Small intestine (tissue), 16 donors: ENCODE measurements at places on chromosomes 6 and 20.

GRCh38 chr20:4512891-4513550 lies 208.7 kb upstream of the PRND start:
- H3K27ac ChIP-seq, result no peak overlapping the region
- no peak overlapping the region for H3K4me3 ChIP-seq
- no peaks in the 10 kb centered on the region for H3K36me3 ChIP-seq
- H3K27me3 ChIP-seq, result peaks cover 2% of the 10 kb centered on the region
- no peak for DNase-seq

GRCh38 chr6:127182501-127182900 lies 64.0 kb downstream of the RSPO3 start:
- H3K4me1 ChIP-seq, result no peaks in the 10 kb centered on the region
- H3K27me3 ChIP-seq, result no peaks in the 10 kb centered on the region
- H3K4me3 ChIP-seq, result no peak overlapping the region

GRCh38 chr6:487956-488355 lies 96.4 kb downstream of the IRF4 start:
- no peaks in the 10 kb centered on the region for H3K27me3 ChIP-seq
- no peaks in the 10 kb centered on the region for H3K36me3 ChIP-seq
- H3K4me3 ChIP-seq, result no peak overlapping the region
- DNase-seq, result no peak
- H3K4me1 ChIP-seq, result no peaks in the 10 kb centered on the region
- H3K27ac ChIP-seq, result no peak overlapping the region

GRCh38 chr20:46963758-46964617 lies 69.3 kb downstream of the EYA2 start:
- no peak overlapping the region for H3K4me3 ChIP-seq
- no peak for DNase-seq
- H3K4me1 ChIP-seq, result no peaks in the 10 kb centered on the region
- H3K27ac ChIP-seq, result no peak overlapping the region

GRCh38 chr6:143539734-143540133 lies 28.2 kb upstream of the FUCA2 start:
- no peak overlapping the region for H3K4me3 ChIP-seq
- peaks cover 7% of the 10 kb centered on the region for H3K4me1 ChIP-seq
- H3K36me3 ChIP-seq, result peaks cover 6% of the 10 kb centered on the region
- H3K27me3 ChIP-seq, result no peaks in the 10 kb centered on the region
- DNase-seq, result no peak

GRCh38 chr6:133202610-133203343 lies 38.4 kb upstream of the EYA4 start:
- no peaks in the 10 kb centered on the region for H3K4me1 ChIP-seq
- peaks cover 3% of the 10 kb centered on the region for H3K27me3 ChIP-seq
- H3K4me3 ChIP-seq, result no peak overlapping the region

GRCh38 chr6:41960028-41960427 lies 18.4 kb upstream of the CCND3 start:
- H3K27me3 ChIP-seq, result no peaks in the 10 kb centered on the region
- no peak overlapping the region for H3K27ac ChIP-seq
- DNase-seq, result no peak

- no peaks in the 10 kb centered on the region for H3K36me3 ChIP-seq
- no peaks in the 10 kb centered on the region for H3K4me1 ChIP-seq
- no peak overlapping the region for H3K4me3 ChIP-seq
Measured at GRCh38 chr6:102488729-102489128, 1095.2 kb downstream of the GRIK2 start.

- H3K36me3 ChIP-seq, result no peaks in the 10 kb centered on the region
- H3K4me3 ChIP-seq, result no peak overlapping the region
Measured at GRCh38 chr6:14417377-14417776, 299.8 kb downstream of the CD83 start.

DNA sequence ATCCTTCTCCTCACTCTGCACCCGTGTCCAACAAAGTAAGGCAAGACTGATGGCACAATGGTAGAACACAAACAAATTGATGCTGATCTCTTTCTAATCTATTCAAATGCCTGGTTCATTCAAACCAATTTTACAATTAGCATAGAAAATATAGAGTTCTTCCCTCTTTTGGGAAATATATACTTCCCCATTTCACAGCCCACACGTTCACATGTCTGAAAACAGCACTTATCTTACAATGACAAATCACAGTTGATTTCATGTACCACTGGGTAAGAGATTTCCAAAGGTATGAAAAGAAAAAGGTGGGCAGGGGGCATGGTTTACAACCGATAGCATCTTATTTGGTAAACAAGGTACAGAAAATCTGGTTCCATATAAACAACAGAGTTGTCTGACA lies 137.6 kb downstream of the RNGTT start:
- H3K27me3 ChIP-seq, result no peaks in the 10 kb centered on the region
- H3K36me3 ChIP-seq, result peaks cover 11% of the 10 kb centered on the region
- H3K27ac ChIP-seq, result no peak overlapping the region

GRCh38 chr6:34155471-34156300 lies 9.8 kb upstream of the GRM4 start:
- no peaks in the 10 kb centered on the region for H3K4me1 ChIP-seq
- H3K27ac ChIP-seq, result no peak overlapping the region
- DNase-seq, result no peak
- no peak overlapping the region for H3K4me3 ChIP-seq

- no peak overlapping the region for H3K4me3 ChIP-seq
- DNase-seq, result peak; percentile 42
- no peaks in the 10 kb centered on the region for H3K4me1 ChIP-seq
- H3K27ac ChIP-seq, result no peak overlapping the region
- H3K27me3 ChIP-seq, result no peaks in the 10 kb centered on the region
Measured at GRCh38 chr6:33704215-33705066, 7.1 kb downstream of the UQCC2 start.

DNA sequence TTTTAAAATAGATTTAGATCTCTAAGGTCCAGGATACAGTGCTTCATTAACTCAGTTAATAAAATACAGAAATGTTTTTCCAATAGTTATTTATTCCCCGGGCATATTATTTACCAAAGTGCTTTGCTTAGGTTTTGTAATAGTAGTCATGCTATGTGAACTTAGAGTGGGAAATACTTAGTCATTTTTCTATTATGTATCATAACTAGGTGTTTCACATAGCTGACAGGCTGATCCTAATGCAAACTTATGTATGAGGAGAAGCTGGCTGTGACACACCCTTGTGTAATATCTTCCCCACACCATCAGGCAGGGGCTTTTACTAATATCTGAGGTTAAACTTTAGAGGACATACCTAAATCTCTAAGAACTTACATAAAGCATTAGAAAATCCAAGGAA lies 277.7 kb upstream of the RIMS1 start:
- no peak overlapping the region for H3K4me3 ChIP-seq
- no peaks in the 10 kb centered on the region for H3K4me1 ChIP-seq
- H3K27me3 ChIP-seq, result no peaks in the 10 kb centered on the region
- no peak overlapping the region for H3K27ac ChIP-seq
- no peak for DNase-seq
- no peaks in the 10 kb centered on the region for H3K36me3 ChIP-seq

GRCh38 chr6:7554533-7555275 lies 13.2 kb downstream of the DSP start:
- no peak overlapping the region for H3K4me3 ChIP-seq
- H3K36me3 ChIP-seq, result peaks cover 5% of the 10 kb centered on the region
- peaks cover 32% of the 10 kb centered on the region for H3K4me1 ChIP-seq
- no peak overlapping the region for H3K27ac ChIP-seq
- DNase-seq, result no peak
- no peaks in the 10 kb centered on the region for H3K27me3 ChIP-seq

- H3K27me3 ChIP-seq, result no peaks in the 10 kb centered on the region
- H3K4me3 ChIP-seq, result no peak overlapping the region
- no peak overlapping the region for H3K27ac ChIP-seq
Measured at GRCh38 chr20:51065615-51066014, 42.7 kb upstream of the KCNG1 start.

DNA sequence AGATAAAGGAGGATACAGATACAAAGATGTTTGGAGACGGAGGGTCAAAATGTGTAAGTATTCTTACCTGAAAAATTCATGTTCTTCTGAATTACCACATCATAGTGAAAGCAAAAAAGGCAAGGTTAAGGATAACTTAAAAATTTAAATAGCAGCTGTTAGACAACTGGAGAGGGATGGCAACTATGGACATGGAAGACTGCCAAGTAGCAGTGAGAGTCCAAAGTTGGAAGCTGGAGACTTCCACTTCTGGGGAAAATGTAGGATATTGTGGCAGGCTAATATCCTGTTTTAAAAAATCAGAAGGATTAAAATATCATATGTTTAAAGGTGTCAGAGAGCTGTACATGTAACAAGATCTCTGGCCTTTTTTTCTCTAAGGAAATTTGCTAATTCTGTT lies 29.8 kb downstream of the SYCP2 start:
- H3K27ac ChIP-seq, result no peak overlapping the region
- H3K4me1 ChIP-seq, result no peaks in the 10 kb centered on the region
- H3K27me3 ChIP-seq, result no peaks in the 10 kb centered on the region

- H3K4me1 ChIP-seq, result no peaks in the 10 kb centered on the region
- H3K4me3 ChIP-seq, result no peak overlapping the region
- no peaks in the 10 kb centered on the region for H3K27me3 ChIP-seq
- H3K36me3 ChIP-seq, result no peaks in the 10 kb centered on the region
- no peak overlapping the region for H3K27ac ChIP-seq
Measured at GRCh38 chr6:19380293-19380692, 456.9 kb upstream of the ID4 start.

DNA sequence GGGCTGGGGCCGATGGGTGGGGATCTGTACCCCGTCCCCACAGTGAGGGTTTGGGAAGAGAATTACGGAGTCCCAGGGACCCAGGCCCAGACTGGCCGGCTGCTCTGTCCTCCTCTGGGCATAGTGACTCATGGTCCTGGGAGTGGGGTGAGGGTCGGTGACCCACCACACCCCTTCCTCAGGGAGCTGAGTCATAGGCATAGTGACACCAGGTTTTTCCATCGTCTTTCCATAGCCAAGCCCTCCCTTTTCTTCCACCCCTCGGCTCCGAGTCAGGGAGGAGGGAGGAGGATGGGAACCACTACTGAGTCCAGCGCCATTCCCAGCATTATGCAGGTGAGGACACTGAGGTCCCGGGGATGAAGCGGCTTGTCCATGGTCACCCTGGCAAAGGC lies 8.9 kb downstream of the CYP21A2 start:
- DNase-seq, result peak; percentile 6
- no peak overlapping the region for H3K4me3 ChIP-seq
- H3K4me1 ChIP-seq, result no peaks in the 10 kb centered on the region
- H3K27ac ChIP-seq, result no peak overlapping the region
- no peaks in the 10 kb centered on the region for H3K36me3 ChIP-seq
- H3K27me3 ChIP-seq, result no peaks in the 10 kb centered on the region

GRCh38 chr6:44976677-44977641 lies 351.2 kb upstream of the RUNX2 start:
- no peaks in the 10 kb centered on the region for H3K4me1 ChIP-seq
- H3K4me3 ChIP-seq, result no peak overlapping the region
- no peak overlapping the region for H3K27ac ChIP-seq
- DNase-seq, result no peak

DNA sequence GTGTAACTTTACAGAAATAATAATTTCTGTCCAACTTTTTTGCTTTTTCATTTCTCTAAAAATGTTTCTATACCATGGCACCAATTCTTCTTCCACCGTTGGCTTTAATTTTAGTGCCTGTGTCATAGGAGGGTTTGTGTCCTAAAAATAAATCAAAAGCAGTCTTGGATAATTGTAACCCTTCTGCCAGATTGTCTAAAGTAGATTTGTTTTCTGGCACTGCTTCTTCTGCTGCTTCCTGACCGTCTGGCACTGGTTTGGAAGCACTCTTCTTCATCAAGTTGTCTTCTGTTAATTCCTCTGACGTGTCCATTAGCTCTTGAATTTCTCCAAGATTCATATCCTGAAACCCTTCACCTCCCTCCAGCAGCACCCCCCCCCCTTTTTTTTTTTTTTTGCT lies 33.1 kb downstream of the SCAF8 start:
- no peaks in the 10 kb centered on the region for H3K36me3 ChIP-seq
- H3K4me1 ChIP-seq, result no peaks in the 10 kb centered on the region
- DNase-seq, result no peak
- no peaks in the 10 kb centered on the region for H3K27me3 ChIP-seq

DNA sequence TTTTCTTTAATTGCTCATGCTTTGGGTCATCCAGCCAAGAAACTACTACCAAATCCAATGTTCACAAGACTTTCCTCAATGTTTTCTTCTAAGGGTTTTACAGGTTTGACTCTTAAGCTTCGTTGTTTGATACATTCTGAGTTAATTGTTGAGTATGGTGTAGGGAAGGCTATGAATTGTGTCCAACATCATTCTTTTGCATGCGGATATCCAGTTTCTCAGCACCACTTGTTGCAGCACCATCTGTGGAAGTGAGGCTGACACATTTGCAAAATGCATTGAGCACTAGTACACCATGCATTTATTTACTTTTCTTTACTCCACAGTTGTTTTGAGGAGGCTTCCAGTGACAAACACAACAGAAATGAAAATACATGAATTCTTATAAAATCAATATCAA lies 17.2 kb downstream of the MICA start:
- H3K27me3 ChIP-seq, result no peaks in the 10 kb centered on the region
- no peak overlapping the region for H3K4me3 ChIP-seq
- H3K27ac ChIP-seq, result no peak overlapping the region
- H3K4me1 ChIP-seq, result no peaks in the 10 kb centered on the region
- no peak for DNase-seq

GRCh38 chr6:3297909-3298308 lies 39.2 kb downstream of the PSMG4 start:
- H3K27me3 ChIP-seq, result peaks cover 3% of the 10 kb centered on the region
- H3K4me1 ChIP-seq, result no peaks in the 10 kb centered on the region
- DNase-seq, result no peak
- H3K27ac ChIP-seq, result no peak overlapping the region

- no peak overlapping the region for H3K4me3 ChIP-seq
- H3K27me3 ChIP-seq, result no peaks in the 10 kb centered on the region
- no peaks in the 10 kb centered on the region for H3K4me1 ChIP-seq
Measured at GRCh38 chr6:77159730-77160129, 303.6 kb downstream of the HTR1B start.

- H3K4me3 ChIP-seq, result no peak overlapping the region
- DNase-seq, result peak; percentile 36
- peaks cover 2% of the 10 kb centered on the region for H3K27me3 ChIP-seq
- no peaks in the 10 kb centered on the region for H3K36me3 ChIP-seq
- no peak overlapping the region for H3K27ac ChIP-seq
Measured at GRCh38 chr6:83592770-83593394, 80.5 kb downstream of the PRSS35 start.

- no peaks in the 10 kb centered on the region for H3K27me3 ChIP-seq
- H3K4me3 ChIP-seq, result no peak overlapping the region
- DNase-seq, result no peak
- no peaks in the 10 kb centered on the region for H3K36me3 ChIP-seq
- no peaks in the 10 kb centered on the region for H3K4me1 ChIP-seq
Measured at GRCh38 chr20:53322651-53323050, 271.0 kb downstream of the ZNF217 start.
